ENCODE measurements at places on chromosomes 2 and 18.
A peak's percentile ranks its signal among the peaks of the same experiment; 100 is the strongest.

- no peak for DNase-seq
These were observed 1.6 kb downstream of the SH3BP4 start for GRCh38 chr2:234953116-234954031.

- DNase-seq = no peak
These were observed 44.7 kb downstream of the WIPF1 start for GRCh38 chr2:174552880-174553279.

- DNase-seq = no peak
These were observed 117.8 kb upstream of the TWIST2 start for GRCh38 chr2:238730001-238730669.

GRCh38 chr18:38751211-38751610, 1185.6 kb upstream of the CELF4 start:
- DNase-seq = no peak

GRCh38 chr2:159204381-159205144, 81.9 kb downstream of the WDSUB1 start:
- no peak for DNase-seq

GRCh38 chr2:32274289-32274688, 3.4 kb upstream of the YIPF4 start:
- DNase-seq = no peak

DNA sequence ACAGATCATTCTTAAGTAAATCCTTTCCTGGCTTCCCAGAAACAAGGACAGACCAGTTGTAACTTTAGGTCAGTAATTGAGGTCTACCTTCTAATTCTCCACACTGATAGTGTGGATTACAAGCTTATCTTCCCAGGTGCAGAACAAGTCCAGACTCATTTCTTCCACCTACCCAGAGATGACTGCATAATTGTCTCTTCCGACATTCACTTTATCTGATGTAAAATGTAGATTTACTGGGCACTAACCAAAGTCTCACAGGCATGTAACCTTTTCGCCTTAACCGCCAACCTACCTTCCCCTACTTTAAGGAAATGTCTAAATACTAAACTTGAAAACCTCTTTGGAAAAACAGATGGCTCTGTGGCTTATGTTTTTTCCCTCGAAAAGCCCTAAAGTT, 96.2 kb downstream of the NCK2 start:
- no peak for DNase-seq

DNA sequence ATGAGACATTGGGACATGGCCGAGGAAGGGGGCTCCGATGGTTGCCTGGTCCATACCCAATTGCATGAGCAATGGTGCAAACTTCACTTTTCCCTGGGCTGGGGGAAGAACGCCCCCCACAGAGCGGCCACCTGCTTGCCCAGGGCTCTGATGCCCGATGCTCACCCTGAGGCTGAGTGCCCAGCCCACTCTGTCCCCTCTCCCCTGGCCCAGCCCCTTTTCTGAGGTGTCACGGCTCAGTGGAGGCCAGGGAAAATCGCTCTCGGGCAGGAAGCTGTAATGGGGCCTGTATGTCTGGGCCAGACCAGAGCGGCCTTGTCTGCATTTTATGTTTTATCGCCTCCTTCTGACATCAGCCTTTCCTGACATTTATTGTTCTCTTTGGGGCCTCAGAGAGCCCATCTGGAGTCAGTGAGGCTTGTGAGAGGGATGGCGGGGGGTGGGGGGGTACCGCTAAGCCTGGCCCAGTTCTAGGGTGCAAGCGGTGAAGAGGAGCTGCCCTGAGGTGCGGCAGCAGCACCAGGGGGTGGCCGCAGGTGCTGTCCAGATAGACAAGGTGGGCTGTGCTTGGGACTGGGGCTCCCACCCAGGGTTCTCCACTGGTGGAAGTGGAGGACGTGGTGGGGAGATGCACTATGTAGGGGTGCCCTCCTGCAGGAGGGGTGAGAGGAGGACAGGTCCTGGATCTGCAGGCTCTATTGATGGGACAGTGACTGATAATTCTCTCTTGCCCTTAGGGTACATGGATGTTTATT, 46.2 kb downstream of the INHBB start:
- no peak for DNase-seq

GRCh38 chr2:215921895-215922294, 91.5 kb downstream of the MREG start:
- no peak for DNase-seq

- no peak for DNase-seq
These were observed 106.4 kb downstream of the ZAP70 start for GRCh38 chr2:97819754-97820153.

DNA sequence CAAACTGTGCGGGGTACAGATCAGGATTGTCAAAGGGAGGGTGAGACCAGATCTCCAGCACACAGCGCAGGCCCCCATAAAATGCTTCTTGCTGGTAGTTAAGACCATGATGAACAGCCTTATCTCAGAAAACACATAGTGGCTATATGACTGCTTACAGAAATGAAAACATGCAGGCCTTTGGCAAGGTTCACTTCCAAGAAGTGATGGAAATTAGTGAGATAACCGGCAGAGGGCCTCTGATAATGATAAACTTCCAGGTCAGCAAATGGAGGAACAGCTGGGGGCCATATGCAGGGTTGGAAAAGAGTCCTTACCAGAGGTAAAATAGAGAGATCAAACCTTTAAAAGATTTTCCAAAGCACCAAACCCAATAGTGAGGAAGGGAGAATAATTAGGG, 46.6 kb downstream of the CFAP221 start:
- DNase-seq = no peak

GRCh38 chr2:172252154-172252553, 149.5 kb upstream of the DLX2 start:
- DNase-seq = no peak

DNA sequence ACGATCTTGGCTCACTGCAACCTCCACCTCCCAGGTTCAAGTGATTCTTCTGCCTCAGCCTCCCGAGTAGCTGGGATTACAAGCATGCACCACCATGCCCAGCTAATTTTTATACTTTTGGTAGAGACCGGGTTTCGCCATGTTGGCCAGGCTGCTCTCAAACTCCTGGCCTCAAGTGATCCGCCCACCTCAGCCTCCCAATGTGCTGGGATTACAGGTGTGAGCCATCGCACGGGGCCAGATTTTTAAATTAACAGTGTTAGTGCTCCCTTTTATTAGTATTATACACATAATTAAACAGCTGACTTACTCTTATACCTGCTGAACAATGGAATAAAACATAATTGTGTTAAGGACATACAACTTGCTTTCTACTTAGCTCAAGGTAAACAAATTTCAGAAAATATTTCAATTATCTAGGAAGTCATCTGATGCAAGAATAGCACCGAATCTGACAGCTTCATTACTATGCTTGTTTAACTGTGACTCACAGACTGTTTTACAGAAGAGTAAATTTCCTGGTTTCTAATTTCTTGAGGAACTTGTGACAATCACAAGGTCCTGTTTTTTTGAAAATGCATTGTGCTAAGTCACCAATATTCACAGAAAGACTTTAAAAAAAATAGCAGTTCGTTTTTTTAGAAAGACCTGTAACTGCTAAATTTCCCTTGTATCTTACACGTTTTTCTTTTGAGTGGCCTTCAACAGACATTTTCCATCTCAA, 51.2 kb downstream of the SPIRE1 start:
- no peak for DNase-seq

DNA sequence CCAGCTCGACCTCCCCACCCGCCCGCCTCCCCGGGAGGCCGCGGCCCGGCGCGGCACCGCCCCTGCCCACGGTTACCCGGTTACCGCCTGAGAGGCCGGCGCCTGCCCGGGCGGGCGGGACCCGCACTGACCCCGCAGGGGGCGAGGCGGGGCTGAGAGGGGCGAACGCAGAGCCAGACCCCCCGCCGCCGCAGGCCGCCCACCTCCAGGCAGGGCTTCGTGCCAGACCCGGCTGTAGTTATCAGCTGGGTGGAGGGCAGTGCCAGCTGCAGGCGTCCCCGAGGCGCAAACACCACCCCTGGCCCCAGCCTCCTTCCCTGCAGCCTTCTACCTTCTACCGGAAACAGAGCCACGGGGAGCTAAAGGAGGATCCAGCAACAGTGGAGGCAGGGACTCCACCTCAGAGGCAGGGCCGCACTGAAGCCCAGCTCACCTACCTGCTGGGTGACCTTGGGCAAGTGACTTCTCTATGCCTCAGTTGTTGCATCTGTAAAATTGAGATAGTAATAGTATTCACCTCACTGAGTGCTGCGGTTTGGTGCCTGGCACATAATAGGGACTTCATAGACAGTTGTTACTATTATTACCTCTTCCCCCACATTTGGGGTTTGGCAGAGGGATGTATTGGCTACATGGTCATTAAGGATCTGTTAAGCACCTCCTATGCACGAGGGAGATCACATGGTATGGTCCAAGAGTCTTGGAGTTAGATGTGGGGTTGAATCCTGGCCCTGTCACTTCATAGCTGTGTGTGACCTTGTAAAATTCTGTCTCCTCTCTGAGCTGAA, 231.6 kb upstream of the SMAD2 start:
- DNase-seq = peak; percentile 14

DNA sequence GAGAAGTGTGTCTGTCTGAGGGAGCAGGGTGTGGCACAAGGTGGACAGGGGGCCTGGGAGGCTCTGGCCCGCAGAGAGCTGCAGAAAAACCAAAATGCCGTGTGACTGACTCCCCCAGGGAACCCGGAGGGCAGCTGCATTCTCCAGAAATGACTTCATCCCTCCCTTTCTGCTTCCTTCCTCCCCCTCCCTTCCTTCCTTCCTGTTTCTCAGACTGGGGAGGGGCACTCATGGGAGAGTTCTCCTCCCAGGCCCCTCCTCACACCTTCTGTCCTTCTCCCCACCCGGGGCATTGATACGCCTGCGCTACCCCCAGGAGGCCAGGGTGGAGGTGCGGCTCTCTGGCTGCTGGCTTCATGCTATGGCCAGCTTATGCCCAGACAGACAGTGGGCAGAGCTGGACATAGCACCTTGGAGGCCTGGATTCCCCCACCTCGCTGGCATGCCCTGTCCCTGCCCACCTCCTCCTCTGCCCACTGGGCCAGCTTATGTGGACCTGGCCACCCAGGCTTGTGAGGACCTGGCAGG, 8.2 kb upstream of the GPR17 start:
- no peak for DNase-seq

DNA sequence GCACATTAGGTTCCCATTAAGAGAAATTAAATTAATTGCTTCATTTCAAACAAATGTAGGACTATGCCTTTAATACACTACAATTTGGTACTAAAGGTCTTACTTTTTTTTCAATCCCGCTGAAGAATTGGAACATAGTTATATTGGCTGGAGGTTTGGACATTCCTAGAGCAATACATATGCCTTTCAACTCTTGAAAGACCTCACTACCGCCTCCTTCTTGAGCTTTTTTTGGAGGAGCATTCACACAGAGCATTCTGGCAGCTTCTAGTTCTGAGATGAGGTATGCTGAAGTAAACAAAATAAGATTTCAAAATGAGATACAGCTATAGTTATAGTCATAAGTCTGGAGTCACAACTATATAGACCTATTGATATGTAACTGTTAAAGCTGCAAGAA, 10.9 kb downstream of the FAM98A start:
- DNase-seq = no peak

DNA sequence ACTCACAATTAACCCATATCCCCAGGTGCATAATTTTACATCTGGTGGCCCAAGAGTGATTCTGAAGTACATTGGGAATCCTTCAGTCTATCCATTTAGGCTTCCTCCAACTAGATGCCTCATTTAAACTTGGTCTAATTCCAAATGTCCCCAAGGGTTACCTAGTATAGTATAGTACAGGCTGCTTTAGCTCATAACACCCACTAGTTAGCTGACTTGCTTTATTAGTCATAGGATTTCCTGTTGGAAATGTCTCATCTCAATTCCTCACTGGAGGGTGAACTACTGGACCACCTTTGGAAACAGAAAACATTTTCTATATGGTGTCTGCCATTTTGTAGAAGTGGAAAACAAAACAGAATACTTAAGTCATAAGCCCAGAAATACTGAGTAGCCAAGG, 202.5 kb upstream of the SESTD1 start:
- no peak for DNase-seq

GRCh38 chr2:118865106-118865505, 17.7 kb upstream of the EN1 start:
- peak; percentile 60 for DNase-seq

GRCh38 chr2:73418343-73418742, 32.7 kb downstream of the ALMS1 start:
- DNase-seq = no peak

- no peak for DNase-seq
These were observed 114.7 kb upstream of the STON1 start for GRCh38 chr2:48414980-48415835.

- no peak for DNase-seq
These were observed 124.9 kb upstream of the ETAA1 start for GRCh38 chr2:67272195-67272594.

GRCh38 chr18:74590671-74591070, 7.0 kb upstream of the ZNF407 start:
- no peak for DNase-seq

GRCh38 chr2:85861650-85862049, 27.1 kb downstream of the ST3GAL5 start:
- DNase-seq = no peak

- DNase-seq = no peak
These were observed 19.3 kb upstream of the TMEM18 start for GRCh38 chr2:696463-696862.

DNA sequence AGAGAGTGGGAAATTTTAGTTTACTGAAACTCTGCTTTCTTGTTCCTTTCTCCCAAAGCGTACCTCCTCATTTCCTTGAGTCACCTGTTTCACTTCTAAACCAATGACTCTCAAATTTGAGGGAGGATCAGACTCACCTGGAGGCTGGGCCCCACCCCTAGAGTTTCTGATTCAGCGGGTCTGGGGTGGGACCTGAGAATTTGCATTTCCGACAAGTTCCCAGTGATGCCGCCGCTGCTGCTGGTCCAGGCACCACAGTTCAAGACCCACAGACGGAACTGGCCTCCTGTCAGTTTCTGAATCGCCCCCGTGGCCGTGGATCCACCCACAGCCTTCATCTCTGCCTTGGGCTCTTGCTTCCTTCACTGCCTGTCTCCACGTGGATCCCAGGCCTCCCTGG, 44.9 kb upstream of the PELI1 start:
- DNase-seq = no peak

DNA sequence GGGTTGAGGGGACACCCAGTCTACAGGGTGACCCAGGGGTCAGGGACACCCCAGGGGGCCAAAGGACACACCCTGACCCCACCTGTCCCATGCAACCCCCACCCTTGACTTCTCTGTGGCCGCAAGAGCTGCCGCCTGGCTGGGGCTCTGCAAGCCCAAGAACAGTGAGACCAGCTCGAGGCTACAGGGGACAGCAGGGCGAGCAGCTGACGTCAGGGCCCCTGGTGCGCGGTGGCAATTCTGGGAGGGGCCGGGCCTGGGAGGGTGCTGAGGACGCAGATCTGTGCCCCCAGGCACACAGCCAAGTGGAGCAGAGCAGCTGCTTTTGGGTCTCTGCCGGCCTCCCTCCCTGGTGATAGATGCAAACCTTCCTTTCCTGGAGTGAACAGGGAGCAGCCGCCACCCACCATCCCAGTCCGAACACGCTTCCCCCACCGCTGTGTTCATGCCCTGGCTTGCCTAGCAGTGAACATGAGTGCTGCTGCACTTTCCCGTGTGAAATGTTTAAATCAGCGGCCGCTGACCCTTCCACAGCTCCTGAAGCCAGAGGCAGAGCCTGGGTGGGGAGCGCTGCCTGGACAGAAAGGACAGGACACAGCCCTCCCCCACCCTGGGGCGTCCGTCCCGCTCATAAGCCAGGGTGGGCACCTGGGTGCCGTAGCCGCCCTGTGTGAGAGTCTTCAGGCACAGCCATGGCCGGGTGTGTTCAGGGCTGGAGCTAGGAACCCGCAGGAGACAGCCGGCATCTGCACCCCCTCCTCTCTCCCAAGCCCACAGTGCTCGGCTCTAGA, 46.9 kb downstream of the SLC66A2 start:
- no peak for DNase-seq
